ENCODE measurements at places on chromosomes 12 and 14.
A peak's percentile ranks its signal among the peaks of the same experiment; 100 is the strongest.

GRCh38 chr12:76883811-76884210, 5.0 kb upstream of the CSRP2 start:
- no peak for DNase-seq

DNA sequence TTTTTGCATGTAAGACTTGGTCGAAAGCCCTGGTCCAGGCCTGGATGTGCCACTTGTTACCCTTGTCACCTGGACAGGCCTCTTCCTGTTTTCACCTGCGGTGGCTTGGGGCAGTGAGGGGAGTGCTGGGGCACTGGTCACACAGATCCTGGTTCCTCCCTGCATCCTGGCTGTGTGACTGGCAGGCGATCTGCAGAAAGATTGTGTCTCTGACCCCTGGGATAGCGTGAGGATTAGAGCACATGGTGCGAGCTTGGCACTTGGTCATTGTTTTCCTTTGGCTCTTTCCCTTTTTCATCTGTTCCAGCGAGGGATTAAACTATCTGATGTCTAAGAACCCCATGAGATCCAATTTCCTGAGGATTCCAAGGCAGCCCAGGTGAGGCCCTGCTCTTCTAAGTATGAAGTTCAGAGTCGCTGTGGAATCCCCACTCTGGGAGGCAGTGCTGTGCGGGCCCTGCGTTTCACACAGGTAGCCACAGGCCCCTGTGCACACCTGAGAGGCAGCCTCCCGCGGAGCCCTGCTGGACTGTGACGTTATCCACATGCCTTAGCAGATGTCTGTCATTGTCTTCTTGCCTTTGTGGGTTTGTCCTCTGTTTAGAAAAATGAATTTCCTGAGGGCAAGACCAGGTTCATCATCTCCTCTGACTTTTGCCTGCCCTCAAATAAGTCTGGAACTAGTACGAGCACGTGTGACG, 288.4 kb downstream of the CACNA1C start:
- DNase-seq, result no peak

GRCh38 chr12:69024413-69024812, 91.4 kb upstream of the CPM start:
- no peak for DNase-seq

DNA sequence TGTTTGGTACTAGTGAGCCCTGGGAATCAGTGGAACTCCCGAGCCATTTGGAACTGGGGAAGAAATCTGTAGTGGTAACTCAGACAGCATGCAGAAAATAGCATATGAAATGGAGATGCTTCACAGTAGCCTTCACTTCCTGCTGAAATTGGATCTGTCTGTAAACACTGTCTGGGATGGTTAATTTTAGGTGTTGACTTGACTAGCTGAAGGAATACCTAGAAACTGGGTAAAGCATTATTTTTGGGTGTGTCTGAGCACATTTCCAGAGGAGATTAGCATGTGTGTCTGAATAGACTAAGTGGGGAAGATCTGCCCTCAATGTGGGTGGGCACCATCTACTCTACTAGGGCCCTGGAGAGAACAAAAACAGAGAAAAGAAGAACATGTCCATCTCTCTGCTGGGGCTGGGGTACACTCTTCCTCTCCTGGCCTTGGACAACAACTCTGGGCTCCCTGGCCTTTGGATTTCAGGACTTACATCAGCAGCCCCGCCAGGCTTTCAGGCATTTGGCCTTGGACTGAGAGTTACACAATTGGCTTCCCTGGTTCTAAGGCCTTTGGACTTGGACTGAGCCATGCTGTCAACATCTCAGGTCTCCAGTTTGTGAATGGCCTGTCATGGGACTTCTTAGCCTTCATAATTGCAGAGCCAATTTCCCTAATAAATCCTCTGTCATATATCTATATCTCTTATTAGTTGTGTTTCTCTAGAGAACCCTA, 14.0 kb upstream of the CRADD start:
- no peak for DNase-seq

- DNase-seq, result no peak
Observed at GRCh38 chr14:41806366-41806975, 199.8 kb downstream of the LRFN5 start.

GRCh38 chr12:54740882-54741281, 92.7 kb upstream of the DCD start:
- no peak for DNase-seq

DNA sequence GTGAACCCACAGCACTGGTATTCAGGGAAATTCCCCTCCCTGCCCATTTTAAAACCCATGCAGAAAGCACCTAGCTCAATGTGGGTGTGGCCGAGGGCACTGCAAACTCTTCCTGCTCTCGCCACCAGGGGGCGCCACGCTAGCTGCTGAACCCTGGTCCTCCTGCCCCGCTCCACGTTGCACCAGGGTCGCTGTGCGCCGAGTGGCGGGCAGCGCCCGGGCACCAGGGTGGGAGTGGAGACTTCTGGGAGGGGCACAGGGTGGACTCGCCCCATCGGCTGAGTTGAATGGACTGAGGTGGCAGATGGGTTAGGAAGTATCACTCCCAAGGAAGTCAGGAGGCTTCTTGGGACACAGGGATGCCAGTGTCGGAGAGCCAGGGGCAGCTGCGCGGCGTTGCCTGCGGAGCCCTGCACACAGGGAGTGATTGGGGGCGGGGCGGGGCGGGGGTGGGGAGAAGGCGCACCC, 48.1 kb upstream of the BCL11B start:
- DNase-seq, result peak; percentile 78

- DNase-seq, result no peak
Observed at GRCh38 chr12:20807192-20808080, 3.1 kb upstream of the SLCO1B3 start.

GRCh38 chr12:2792671-2793500, 1.9 kb upstream of the FKBP4 start:
- DNase-seq, result no peak

GRCh38 chr14:73833034-73833433, 18.6 kb upstream of the PTGR2 start:
- DNase-seq, result no peak

DNA sequence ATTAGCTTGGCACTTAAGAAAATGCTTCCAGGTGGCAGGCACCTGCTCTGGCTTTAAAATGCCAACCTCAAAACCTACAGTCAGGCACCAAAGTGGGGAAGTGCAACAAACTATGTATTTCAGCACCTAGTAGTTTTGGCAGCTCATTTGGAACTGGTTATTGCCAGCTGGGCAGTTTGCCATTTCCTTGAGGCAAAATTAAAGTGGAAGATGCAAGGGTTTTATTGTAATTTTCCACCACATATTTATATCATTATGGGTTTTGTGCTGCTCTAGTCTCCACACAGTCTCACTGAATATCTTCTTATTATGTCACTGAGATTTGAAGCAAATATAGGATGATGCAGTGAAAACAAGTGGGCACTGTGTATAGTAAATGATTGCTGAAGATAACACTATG, 117.0 kb downstream of the PRKD1 start:
- DNase-seq, result peak; percentile 60

- DNase-seq, result no peak
Observed at GRCh38 chr12:123597100-123597499, 4.8 kb upstream of the DDX55 start.

GRCh38 chr14:50816395-50817047, 14.4 kb downstream of the NIN start:
- DNase-seq, result peak; percentile 24

DNA sequence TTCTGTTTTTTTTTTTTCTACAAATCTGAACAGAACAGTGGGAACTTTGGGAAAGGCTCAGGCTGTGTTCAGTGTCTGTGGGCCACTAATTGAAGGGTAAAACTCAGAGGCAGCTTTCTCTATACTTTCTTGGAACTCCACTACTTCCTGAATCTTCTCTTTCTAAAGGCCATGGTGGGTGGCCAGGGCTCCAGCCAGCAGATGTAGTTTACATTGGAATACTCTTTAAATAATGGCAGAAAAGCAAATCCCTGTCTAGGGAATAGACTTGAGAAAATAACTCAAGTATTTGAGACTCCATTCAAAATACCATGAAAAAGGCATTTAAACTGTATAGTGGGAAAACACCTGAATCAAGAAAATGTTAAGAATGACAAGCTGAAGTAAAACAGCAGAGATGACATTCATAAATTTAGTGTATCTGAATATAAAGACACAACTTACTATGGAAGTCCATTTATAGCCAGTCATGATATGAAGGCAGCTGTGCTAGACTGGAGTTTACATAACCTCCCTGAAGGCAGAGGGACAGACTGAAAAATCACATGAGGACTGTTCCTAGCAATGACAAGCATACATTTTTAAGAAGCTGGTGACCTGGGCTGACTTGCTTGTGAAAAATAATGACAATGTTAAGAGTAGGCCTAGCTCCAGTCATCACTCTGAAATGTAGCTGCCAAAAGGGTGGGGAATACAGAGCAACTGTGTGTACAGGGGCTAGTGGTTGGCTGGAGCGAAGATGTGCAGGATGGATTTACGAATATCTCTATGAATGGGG, 168.6 kb downstream of the STXBP6 start:
- DNase-seq, result no peak

All from A673 (cell line).